ENCODE measurements at places on chromosomes 4 and X. TPM values are rescaled to one million over a fixed set of nuclear protein-coding genes. Genes with fewer than 3 reads are reported as not detected.

KLB gene
- total RNA-seq, result 0.05 TPM

CLIC2 gene
- 0.25 TPM for total RNA-seq

PRKG2 gene
- total RNA-seq, result 0.55 TPM

BTK gene
- total RNA-seq, result 13.8 TPM

SOWAHB gene
- not detected for total RNA-seq

ARAP2 gene
- total RNA-seq, result 82.4 TPM

PITX2 gene
- not detected for total RNA-seq

TMEM144 gene
- not detected for total RNA-seq

ETFDH gene
- total RNA-seq, result 16.0 TPM

EDA gene
- 13.6 TPM for total RNA-seq

NDST4 gene
- not detected for total RNA-seq

DNA sequence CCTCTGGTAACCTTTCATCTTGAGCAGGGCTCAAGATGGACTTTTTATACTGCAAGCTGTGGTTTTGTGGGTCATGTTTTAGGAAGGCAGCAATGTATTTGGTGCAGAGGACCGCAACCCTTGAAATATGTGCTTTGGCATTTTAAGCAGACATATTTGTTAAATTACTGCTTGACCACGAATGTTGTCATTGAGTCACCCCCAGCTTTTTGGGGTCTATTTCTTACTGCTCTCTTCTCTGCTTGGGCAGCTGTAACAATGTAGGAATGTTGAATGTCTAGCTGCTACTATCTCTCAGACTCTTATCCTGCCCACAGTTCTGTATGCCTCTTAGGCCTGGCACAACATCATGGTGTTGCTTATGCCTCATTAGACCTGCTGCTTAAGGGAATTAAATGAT lies 6.0 kb downstream of the RBPJ start:
- DNase-seq, result no peak

GRCh38 chrX:100381619-100382018 lies 28.5 kb downstream of the PCDH19 start:
- no peak for DNase-seq

DNA sequence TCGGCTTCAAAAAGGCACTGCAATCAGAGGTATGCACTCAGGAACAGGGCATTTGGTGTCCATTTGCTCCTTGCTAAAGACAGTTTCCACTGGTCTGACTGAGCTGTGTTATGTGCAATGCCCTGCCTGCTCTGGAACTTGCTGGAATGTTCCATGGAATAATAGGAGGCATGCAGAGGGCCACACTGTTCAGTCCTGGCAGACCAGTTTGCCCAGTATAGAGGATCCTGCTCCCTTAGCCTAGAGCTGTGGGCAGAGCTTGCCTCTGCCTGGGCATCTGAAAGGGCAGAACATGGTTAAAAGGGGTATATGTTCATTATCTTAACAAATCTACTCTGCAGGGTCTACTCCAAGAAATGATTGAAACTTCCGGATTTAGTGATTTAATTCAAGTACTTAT lies 27.8 kb upstream of the CD99L2 start:
- DNase-seq, result no peak

DNA sequence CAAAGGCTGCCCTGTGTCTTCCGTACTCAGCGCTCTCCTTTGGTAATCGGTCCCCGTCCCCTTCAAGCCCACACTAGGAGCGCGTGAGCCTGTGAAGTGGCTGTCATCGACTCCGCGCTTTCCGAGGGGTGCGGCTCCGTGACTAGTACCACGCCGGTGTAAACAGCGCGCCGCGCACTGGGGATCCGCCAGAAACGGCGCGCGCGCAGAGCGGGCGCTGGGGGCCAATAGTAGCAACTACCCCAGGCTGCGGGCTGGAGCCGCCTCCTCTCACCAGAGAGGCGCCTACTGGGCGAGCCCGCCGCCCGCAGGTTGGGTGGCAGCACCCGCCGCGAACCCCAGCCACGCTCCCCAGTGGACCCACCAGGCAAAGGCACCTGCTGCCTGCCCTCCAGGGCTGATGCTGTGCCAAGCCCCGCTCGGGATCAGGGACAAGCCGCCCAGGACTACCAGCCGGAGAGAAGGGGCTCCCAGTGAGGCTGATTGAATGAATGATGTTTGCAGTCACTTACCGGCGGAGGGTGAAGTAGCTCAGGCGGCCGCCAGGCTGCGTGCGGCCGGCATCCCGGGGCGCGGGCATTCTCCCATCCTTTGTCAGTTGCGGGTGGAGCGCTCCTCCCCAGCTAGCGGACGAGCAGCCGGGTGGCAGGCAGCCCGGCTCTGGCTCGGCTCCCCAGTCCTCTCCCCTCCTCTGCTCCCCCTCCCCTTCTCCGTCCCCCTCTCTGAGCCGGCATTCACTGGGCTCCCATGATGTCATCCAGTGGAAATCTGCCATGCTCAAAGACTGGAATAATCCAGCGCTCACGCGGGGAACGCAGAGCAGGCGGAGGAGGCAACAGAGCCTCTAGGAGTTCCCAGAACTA lies 370.3 kb upstream of the SMIM31 start:
- no peak for DNase-seq

DNA sequence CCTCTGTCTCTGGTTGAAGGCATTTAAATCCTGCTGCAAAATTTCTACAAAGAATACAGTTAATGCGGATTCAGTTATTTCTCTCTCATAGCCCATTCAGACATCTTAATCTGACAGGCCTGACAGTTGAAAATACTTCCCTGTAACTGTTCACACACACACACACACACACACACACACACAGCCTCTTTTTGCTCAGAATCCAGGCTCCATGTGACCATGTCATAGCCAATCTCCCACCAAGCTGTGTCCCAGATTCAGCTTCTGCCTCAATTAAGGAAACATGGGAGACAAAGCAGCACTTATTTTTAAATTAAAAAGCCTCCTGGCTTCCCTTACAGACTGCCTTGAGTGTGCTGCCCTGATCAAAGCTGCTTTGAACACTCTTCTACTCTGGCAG lies 49.3 kb upstream of the EFHC2 start:
- DNase-seq, result no peak

DNA sequence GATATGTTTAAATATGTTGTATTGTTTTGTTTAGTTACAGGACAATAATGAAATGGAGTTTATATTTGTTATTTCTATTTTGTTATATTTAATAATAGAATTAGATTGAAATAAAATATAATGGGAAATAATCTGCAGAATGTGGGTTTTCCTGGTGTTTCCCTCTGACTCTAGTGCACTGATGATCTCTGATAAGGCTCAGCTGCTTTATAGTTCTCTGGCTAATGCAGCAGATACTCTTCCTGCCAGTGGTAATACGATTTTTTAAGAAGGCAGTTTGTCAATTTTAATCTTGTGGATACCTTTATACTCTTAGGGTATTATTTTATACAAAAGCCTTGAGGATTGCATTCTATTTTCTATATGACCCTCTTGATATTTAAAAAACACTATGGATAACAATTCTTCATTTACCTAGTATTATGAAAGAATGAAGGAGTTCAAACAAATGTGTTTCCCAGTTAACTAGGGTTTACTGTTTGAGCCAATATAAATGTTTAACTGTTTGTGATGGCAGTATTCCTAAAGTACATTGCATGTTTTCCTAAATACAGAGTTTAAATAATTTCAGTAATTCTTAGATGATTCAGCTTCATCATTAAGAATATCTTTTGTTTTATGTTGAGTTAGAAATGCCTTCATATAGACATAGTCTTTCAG lies 26.9 kb downstream of the NUDT6 start:
- DNase-seq, result no peak

- DNase-seq, result no peak
Observed at GRCh38 chrX:150499240-150499639, 69.2 kb upstream of the MTM1 start.

- no peak for DNase-seq
Observed at GRCh38 chrX:111896148-111896547, 20.2 kb downstream of the TRPC5OS start.

- no peak for DNase-seq
Observed at GRCh38 chrX:136689436-136689835, 41.5 kb downstream of the CD40LG start.

- no peak for DNase-seq
Observed at GRCh38 chr4:124028182-124028581, 631.6 kb downstream of the SPRY1 start.

- no peak for DNase-seq
Observed at GRCh38 chr4:103947617-103948016, 227.8 kb upstream of the TACR3 start.

GRCh38 chr4:159503236-159504008 lies 400.5 kb downstream of the RAPGEF2 start:
- DNase-seq, result no peak

- DNase-seq, result no peak
Observed at GRCh38 chr4:157023941-157024340, 52.0 kb upstream of the GLRB start.

GRCh38 chr4:188437535-188437934 lies 298.3 kb downstream of the TRIML1 start:
- DNase-seq, result no peak

DNA sequence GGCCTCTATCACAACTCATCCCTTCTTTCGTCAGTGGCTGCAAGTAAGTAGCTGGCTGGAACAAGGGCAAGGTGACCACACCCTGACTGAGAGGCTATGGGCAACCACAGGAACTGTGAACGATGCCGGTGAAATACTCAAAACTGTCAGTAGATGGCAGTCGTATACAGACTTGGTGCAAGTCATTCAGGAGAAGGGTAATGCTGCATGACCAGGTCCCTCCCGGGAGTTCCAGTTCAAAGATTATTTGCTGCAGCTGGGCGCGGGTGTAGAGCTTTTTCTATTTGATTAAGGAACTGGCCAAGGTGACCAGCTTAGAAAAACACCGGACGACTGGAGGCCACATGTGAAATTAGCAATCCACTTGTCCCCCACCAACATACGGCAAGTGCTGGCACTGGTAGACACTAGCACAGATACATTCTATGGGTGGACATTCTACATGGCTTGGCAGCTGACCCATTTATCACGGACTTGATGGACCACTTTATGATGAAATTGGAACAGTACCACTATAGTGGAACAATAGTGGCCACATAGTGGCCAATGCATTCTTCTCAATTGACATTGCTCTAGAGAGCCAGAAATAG lies 726.6 kb downstream of the TRAM1L1 start:
- peak; percentile 7 for DNase-seq

GRCh38 chrX:17654116-17654515 lies 83.2 kb upstream of the SCML1 start:
- no peak for DNase-seq

- no peak for DNase-seq
Observed at GRCh38 chrX:149638860-149639259, 7.3 kb upstream of the TMEM185A start.

GRCh38 chrX:18971506-18971905 lies 12.4 kb downstream of the PHKA2 start:
- DNase-seq, result no peak

All from T-helper 17 cell (primary cell).